ENCODE measurements at places on chromosomes 6 and 20.

DNA sequence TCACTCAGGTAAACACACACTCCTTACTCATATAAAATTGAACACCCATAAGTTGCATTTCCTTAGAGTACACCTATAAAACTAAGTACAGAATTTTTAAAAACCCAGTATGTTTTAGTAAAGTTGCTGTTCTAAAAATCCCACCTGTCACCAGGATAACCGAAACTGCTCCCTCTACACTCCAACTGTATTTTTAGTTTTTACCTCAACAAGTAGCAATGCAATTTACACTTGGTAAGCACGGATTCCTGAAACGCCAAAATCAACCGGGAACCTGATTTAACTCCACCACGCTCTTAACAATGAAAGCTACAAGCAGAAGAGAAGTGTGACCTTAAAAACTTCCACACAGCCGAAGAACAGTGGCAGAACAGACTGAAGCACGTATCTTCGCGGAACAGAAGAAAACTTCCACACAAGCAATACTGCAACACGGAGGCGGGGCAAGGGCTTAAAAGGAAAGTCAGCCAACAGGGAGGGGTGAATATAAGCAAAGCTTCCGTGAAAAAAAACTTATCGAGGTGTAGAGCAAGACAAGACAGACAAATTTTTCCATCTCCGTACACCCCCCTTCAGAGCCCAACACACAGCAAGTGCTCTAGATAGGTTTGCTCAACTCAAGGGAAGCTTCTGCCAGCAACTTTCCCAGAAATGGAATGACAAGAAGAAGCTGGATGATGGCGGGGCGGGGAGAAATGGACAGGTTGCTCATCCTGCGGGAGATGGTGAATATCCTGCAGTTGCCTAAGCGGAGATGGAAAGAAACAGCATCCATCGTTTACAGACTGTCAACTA is 1.4 kb downstream of the STAU1 start:
- peak; percentile 63 for DNase-seq

DNA sequence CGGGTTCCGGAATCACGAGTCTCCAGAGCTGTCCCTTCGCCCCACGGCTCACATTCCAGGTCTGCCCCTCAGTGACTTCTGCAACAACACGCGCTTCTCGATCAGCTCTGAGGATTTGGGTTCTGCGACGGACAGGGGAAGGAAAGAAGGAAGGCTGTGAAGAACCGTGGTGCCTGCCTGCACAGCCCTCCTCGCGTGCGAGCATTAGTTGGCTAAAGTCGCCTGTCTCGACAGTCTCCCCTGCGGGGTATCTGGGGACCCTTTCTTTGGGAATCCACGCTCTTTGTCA is 23.1 kb downstream of the VPS52 start:
- no peak for DNase-seq

DNA sequence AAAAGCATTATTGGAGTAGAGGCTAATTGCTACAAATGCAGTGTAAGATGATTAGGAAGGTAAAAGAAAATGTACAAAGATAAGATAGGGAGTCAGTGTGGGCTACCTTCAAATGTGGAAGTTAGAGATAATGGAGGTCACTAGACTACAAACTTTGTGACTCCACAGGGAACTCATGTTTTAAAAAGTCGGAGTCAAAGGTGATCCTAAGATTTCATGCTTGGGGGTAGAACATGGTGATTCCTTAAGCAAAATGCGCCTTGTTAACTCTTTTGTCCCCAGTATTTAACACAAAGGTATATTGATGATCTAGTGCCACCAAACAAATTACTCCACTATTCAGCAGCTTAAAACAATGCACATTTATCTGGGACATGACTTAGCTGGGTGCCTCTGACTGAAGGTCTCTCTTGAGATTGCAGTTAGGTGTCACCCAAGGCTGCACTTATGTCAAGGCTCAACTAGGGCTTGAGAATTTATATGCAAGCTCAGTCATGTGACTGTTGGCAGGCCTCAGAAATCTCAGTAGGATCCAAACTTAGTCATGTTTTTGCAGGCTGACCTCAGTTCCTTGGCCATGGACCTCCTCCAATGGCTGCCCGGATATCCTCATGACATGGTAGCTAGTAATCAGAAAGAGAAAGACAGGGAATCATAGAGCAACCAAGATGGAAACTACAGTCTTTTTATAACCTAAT is 11.4 kb upstream of the SNX9 start:
- no peak for DNase-seq

GRCh38 chr6:119986934-119987549 is 637.5 kb upstream of the MAN1A1 start:
- DNase-seq: no peak

- no peak for DNase-seq
Measured at GRCh38 chr6:96304997-96305396, 216.6 kb upstream of the UFL1 start.

DNA sequence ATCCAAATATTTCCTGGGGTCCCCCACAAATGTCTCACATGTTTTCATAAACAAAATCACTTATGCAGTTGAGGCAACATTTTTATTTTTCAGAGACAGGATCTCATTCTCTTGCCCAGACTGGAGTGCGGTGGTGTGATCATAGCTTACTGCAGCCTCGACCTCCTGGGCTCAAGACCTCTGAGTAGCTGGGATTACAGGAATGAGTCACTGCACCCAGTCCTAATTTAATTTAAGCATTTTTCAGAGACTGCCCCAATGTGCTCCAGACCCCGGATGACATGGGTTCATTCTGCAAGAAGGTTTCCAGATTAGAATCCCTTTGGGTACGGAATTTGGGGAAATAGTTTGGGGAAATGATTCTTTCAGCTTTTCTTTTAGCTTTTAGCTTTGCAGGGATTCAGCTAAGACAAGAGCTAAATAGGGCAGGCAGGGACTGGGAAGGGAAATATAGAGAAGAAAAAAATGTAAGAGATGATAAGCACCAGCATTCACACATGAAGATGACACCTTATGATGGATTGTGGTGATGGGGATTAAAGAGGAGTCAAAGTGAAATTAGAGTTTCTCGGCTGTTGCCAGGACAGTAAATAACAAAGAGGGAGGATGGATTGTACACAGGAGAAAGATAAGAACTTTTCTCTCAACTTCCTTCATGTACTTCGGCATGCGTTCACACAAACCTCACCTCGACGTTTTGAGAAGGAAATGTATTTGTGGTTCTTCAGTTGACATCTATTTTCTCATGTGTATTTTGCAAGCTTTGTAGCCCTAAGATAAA is 169.4 kb upstream of the TAB2 start:
- no peak for DNase-seq

- no peak for DNase-seq
Measured at GRCh38 chr6:116158641-116159040, 32.7 kb upstream of the COL10A1 start.

- DNase-seq: no peak
Measured at GRCh38 chr20:21554985-21555384, 41.1 kb upstream of the NKX2-2 start.

GRCh38 chr6:25463441-25463840 is 184.3 kb downstream of the CARMIL1 start:
- no peak for DNase-seq

- no peak for DNase-seq
Measured at GRCh38 chr6:108635505-108636226, 74.9 kb downstream of the FOXO3 start.

- no peak for DNase-seq
Measured at GRCh38 chr6:83086751-83087150, 19.3 kb downstream of the DOP1A start.

Measured in stimulated activated naive CD4-positive, alpha-beta T cell treated with Interleukin-2 at 50 U/mL for 16 hours (primary cell).